ENCODE measurements at places on chromosomes 7 and 10.

DNA sequence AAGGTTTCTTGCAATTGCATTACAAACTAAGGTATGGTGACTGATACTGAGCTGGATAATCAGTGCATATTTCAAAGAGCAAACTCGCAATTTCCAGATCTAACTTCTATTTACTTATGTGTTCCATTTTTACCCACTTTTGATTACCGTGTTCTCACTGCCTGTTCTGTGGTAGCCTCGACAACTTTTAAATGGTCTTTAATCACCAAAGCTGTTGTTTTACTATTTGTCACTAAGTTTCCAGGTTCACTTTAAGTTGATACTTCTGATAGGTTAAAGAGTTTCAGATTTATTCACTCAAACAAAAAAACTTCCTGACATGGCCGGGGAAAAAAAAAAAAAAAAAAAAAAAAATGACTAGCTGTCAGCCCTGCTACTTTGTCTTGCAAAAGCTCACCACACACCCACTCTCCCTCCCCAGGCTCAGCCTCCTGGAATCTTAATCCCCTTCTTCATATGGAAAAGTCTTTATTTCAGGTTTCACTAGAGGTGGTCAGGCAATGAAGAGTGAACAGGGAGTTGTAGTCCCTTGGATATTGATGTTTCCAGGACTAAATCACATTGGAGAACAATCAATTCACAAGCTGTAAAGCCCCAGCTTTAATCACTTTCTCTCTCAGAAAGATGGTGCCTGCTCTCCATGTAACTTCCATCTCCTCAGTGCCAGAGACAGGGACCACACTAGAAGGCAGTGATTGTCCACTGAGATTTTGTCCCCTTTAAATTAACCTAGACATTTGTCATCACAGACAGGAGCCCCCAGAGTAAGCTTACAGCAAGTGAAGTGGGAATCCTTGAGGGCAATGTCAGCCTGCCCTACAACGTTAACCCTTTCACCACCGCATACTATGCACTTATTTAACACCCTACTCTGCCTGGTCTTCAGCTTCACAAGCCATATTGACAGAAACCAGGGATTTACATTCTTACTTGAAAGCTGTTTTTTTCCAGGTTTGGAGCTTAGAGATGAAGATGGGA is 749.1 kb upstream of the SORCS1 start:
- DNase-seq, result no peak

GRCh38 chr7:16660702-16661464 is 14.9 kb downstream of the BZW2 start:
- DNase-seq, result no peak

- DNase-seq, result no peak
Observed at GRCh38 chr7:76220185-76221057, 18.7 kb downstream of the SRRM3 start.

GRCh38 chr7:188727-189500 is 3.5 kb upstream of the FAM20C start:
- DNase-seq, result no peak

DNA sequence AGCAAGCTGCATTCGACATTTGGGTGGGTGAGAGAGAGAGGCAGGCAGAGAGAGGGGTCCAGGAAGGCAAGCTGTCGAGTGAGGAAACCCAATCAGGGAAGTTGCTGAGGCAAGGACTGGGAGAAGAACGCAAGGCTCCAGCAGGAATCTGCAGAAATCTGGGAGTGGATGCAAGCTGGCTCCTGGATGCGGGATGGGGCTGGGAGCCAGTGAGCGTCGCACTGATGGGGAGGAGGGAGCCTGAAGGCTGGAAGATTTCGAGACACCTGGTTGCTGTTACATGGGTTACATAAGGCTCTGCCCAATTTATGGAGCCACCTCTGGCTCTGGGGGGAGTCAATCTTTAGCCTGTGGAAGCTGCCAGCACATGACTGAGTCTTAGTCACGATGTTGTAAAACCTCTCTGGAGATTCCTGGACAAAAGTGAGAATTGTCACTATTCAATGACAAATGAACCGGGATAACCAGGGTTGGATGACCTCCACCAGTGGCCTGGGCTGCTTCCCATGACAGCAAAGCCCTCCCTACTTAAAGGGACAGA is 51.1 kb upstream of the ADRB1 start:
- no peak for DNase-seq

DNA sequence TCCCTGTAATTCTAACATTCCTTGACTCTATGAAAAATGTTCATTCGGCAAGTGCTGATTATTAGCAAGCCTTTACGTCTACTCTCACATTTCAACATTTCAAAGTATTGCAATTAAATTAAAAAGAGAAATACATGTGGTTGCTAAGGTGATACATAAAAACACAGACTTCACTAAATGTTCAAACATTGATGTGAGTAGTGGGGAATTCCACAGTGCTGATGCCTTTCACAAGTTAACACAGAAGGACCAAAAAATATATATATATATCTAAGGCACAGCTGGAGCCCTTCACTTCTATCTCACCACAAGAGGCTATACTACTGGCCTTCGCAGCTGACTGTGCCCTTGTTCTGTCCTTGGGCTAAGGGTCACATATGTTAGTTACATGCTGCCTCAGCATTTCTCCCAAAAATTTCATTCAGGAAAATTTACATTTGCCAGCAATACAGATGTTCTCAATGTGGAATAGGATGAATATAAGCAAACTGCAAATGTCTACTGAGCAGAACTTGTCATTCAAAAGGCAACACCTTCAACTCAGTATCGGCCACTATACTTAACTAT is 13.9 kb downstream of the CTTNBP2 start:
- no peak for DNase-seq

- no peak for DNase-seq
Observed at GRCh38 chr10:48366261-48366660, 59.8 kb downstream of the MAPK8 start.

GRCh38 chr7:80974396-80975358 is 55.8 kb upstream of the SEMA3C start:
- no peak for DNase-seq

GRCh38 chr7:42596737-42597136 is 315.1 kb downstream of the C7orf25 start:
- no peak for DNase-seq

GRCh38 chr7:150937848-150938561 is 40.1 kb downstream of the KCNH2 start:
- peak; percentile 16 for DNase-seq

GRCh38 chr7:27168265-27168947 is 3.1 kb upstream of the HOXA9 start:
- no peak for DNase-seq

- DNase-seq, result no peak
Observed at GRCh38 chr10:61836888-61837754, 64.4 kb upstream of the ARID5B start.

GRCh38 chr10:72851509-72851908 is 42.0 kb upstream of the OIT3 start:
- no peak for DNase-seq

- DNase-seq, result no peak
Observed at GRCh38 chr7:117192108-117192507, 130.8 kb downstream of the WNT2 start.

DNA sequence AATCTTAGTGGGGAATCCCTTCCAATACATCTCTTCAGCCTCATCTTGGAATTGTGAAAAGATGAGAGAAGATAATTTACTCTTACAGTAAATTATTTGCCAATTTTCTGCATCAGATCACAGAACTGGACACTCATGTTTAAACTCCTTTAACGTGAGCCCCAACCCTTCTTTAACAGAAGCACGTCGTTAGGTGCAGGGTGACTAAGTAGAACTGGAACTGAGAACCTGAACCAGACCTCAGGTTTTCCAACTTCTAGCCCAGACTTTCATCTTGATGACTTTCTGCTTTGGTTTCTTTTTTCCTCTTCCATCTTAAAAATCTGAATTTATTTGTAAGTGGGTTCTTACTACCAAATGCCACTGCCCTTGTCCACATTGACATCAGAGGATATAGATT is 57.2 kb upstream of the LYZL2 start:
- no peak for DNase-seq

GRCh38 chr7:139619367-139619657 is 95.8 kb downstream of the CLEC2L start:
- no peak for DNase-seq

GRCh38 chr10:33820531-33820930 is 486.1 kb upstream of the NRP1 start:
- no peak for DNase-seq

DNA sequence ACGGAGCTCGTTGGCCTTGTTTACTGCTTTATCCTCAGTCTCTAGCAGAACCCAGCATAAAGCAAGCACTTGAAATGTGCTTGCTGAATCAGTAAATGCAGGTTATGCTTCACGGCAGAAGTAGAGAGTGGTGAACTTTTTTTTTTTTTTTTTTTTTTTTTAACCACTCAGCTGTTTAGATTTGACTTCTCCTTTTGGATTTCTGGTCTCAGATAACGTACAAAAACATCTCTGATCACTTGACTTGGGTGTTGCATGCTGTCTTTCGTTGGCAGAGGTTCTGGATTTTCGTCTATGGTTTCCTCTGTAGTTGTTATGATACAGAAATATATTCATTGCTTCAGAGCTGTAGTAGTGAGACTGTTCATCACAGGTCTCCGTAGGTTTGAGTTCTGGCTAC is 242.5 kb upstream of the HABP2 start:
- DNase-seq, result no peak

DNA sequence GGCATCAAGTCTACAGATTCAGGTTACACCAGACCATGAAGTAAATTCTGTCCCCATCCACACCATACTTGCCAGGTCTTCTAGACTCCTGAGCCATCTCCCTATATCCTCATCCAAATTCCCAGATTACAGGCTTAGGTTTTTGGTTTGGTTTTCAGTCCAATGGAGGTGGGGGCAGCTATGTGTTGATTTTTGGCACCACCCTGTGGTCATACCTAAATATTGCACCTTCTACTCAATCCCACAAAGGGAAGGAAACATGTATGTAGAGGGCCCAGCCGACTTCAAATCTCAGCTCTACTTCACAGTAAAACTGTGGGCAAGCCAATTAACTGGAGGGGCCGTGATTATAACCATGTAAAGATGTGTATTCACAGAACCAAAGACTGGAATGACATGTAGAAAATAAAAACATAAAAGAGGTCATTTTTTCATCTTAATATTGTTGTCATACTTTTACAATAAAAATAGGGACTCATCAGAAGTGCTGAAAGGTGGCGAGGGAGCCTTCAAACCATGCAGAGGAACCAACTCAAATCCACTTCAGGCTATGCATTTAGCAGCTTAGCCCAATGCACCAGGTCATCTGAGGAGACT is 19.8 kb downstream of the ERCC6 start:
- DNase-seq, result peak; percentile 18

DNA sequence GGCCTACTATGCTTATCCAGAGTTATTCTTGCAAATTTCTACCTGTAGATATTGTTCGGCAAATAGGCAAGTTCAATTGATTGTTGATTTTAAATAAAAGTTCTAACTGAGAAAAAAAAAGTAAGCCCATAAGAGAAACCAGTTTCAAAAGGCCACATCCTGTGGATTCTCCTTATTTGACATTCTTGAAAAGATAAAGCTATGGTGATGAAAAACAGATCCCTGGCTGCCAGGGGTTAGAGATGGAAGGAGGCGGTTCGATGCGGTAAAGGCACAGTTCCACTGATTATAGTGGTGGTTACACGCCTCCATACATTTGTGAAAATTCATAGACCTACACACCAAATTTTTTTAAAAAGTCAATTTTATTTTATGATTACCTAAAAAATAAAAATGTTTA is 347.8 kb downstream of the KCNMA1 start:
- no peak for DNase-seq

GRCh38 chr10:84177541-84178141 is 4.0 kb downstream of the GPR15LG start:
- peak; percentile 35 for DNase-seq

- DNase-seq, result no peak
Observed at GRCh38 chr10:10959666-10960065, 58.0 kb upstream of the CELF2 start.

DNA sequence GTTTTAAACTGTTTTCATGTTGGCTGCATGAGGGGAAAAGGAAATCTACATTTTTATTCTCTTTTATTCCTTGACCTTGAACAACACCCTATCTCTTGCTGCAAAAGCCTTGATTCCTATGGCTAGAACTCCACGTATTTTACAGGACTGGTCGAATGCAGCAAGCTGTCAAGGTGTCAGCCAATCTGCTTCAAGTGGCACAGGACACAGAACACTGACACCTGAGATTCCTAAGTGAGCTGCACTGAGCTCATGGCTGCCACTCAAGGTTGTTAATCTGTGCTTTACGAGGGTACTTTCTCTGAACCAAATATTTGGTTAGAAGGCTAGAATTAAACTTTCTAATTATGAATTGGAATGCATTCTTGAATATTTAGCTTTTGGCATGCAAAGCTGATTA is 349.7 kb upstream of the COBL start:
- no peak for DNase-seq

DNA sequence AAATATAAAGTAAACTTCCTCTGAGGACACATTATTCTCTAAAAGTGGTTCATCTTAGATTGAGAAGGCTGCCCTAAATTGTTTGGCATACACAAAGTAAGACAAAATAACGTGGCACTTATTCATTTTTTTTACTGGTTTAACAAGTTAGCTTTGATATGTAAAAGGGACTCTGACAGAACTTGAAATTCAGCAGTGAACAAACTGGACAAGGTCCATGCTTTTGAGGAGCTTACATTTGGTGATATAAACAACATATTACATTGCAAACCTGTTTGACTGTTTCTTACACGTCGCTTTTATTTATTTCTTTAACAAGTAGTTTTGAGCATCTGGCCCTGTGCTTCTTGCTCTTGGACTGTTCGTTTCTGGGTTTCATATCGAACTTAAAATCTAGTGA is 253.1 kb upstream of the POM121L12 start:
- DNase-seq, result no peak

DNA sequence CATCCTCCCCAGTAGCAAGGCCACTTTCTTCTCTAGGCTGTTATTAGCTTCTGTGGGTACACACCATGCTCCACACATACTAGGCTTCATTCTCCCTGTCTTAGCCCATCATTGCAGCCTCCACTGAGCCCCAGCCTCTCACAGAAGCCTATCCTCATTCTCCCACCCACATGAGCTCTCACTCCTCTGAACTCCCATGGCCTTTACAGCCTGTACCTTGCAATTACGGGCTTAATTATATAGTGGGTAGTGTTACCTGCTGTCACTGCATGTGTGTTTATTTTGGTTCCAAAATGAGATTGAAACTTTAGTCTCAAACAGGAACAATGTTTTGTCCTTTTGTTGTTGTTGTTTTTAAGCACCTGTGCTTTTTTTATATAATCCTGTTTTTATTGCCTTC is 460.0 kb downstream of the KCNMA1 start:
- DNase-seq, result no peak

DNA sequence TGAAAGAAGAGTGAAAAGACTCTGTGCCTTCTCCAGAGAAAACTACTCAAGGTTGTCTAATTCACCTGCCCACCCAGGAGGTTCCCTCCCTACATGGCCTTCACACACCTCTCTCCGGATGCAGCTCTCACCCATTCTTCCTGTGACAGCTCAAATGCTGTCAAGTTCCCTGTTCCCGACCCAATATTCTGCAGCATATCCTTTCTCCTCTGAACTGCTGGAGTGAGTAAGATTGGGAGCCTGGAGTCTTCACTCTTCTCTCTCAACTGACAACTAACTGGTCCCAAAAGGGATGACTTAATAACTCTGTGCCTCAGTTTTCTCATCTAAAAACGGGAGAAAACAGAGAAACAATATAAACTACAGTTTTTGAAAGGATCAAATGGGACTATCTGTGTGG is 5.1 kb downstream of the TMEM26 start:
- DNase-seq, result no peak

Data from activated CD8-positive, alpha-beta memory T cell treated with anti-CD3 and anti-CD28 coated beads, Interleukin-2, amount 50 U/mL, for 4 hours (primary cell).